ENCODE measurements at places on chromosomes 7 and 10. TPM values are rescaled to one million over a fixed set of nuclear protein-coding genes. Genes with fewer than 3 reads are reported as not detected.

GRCh38 chr10:75428434-75429158, 2.8 kb upstream of the LRMDA start:
- peaks cover 25% of the 10 kb centered on the region for H3K27me3 ChIP-seq
- DNase-seq = no peak
- H3K36me3 ChIP-seq = no peaks in the 10 kb centered on the region
- peak overlapping the region; percentile 17 for H3K4me3 ChIP-seq
- peaks cover 41% of the 10 kb centered on the region for H3K4me1 ChIP-seq

EVX1 gene
- total RNA-seq = 0.80 TPM

DNA sequence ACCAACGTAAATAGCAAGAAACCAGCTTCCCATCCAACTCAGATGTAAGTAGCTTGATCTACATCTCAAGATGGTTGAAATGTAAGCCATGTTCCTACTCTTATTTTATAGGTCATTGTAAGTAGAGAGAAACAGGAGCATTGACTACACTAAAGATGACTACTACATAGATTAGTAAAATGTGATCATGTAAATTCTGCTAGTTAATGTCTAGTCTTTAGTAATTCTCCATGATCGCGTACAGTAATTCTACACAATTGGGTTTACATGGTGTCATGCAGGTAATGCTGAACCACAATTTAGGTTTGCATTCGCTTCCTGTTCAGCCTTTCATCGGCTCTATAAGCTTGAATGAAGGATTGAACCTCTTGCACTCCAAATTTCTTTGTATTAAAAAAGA, 14.9 kb upstream of the SFMBT2 start:
- DNase-seq = no peak
- no peaks in the 10 kb centered on the region for H3K36me3 ChIP-seq
- H3K4me3 ChIP-seq = no peak overlapping the region
- H3K4me1 ChIP-seq = peaks cover 5% of the 10 kb centered on the region
- peaks cover 43% of the 10 kb centered on the region for H3K27me3 ChIP-seq

ANK3 gene
- 45.2 TPM for total RNA-seq

CNPY1 gene
- total RNA-seq = 2.4 TPM

BMPER gene
- total RNA-seq = not detected

SLC13A1 gene
- not detected for total RNA-seq

DNA sequence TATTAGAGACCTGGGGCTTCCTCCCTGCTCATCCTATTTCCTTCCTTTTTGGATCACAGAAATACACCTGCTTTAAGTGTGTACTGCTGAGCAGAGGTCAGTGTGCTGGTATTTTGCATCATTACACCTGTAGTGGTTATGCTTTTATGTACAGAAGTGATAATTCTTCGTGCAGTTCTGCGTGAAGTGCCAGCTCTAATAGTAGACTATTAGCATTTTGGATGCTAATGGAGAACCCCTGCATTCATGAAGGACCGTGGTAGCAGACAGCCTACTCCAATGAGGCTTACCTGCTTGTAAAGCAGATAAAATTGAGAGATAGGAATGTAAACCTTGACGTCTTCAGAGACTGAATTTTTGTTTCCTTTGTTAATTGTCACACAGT, 114.3 kb downstream of the CDK14 start:
- no peaks in the 10 kb centered on the region for H3K27me3 ChIP-seq
- no peak overlapping the region for H3K4me3 ChIP-seq
- no peak overlapping the region for H3K27ac ChIP-seq
- H3K36me3 ChIP-seq = no peaks in the 10 kb centered on the region
- no peak for DNase-seq

- peaks cover 6% of the 10 kb centered on the region for H3K36me3 ChIP-seq
- peaks cover 43% of the 10 kb centered on the region for H3K4me1 ChIP-seq
- H3K4me3 ChIP-seq = peak overlapping the region; percentile 15
- H3K27ac ChIP-seq = peak overlapping the region; percentile 71
These were observed 137.8 kb downstream of the SH3PXD2A start for GRCh38 chr10:103717341-103718246.

- no peaks in the 10 kb centered on the region for H3K36me3 ChIP-seq
- no peaks in the 10 kb centered on the region for H3K27me3 ChIP-seq
- peaks cover 31% of the 10 kb centered on the region for H3K4me1 ChIP-seq
- no peak overlapping the region for H3K4me3 ChIP-seq
- no peak for DNase-seq
These were observed 30.2 kb upstream of the ANKRD2 start for GRCh38 chr10:97542169-97543024.

All from neural crest cell (in vitro differentiated cells).